ENCODE measurements at places on chromosomes 5 and 9. TPM values are rescaled to one million over a fixed set of nuclear protein-coding genes. Genes with fewer than 3 reads are reported as not detected.

DNA sequence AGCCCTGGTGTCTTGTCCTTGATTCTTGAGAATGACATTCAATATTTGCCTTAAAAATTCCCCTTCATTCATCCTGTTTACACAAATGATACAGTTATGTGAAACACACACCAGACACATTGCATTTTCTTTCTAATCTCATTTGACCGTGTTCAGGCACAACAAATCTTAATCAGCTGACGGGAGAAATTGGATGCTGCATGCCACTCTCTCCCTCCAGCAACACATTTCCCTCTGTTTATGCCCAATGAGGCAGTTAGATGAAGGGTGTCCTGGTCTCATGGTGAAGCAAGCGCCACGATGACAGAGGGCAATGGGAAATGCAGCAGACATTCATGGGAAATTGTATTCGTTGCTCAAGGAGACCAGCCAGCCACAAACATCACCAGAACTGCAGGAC is 3.2 kb upstream of the FGF1 start:
- peaks cover 5% of the 10 kb centered on the region for H3K4me1 ChIP-seq
- no peaks in the 10 kb centered on the region for H3K36me3 ChIP-seq
- no peaks in the 10 kb centered on the region for H3K27me3 ChIP-seq
- no peak overlapping the region for H3K27ac ChIP-seq
- no peak for DNase-seq
- no peak overlapping the region for H3K4me3 ChIP-seq

- DNase-seq = no peak
- H3K36me3 ChIP-seq = no peaks in the 10 kb centered on the region
- no peak overlapping the region for H3K4me3 ChIP-seq
- no peaks in the 10 kb centered on the region for H3K4me1 ChIP-seq
- H3K27ac ChIP-seq = no peak overlapping the region
Observed at GRCh38 chr5:44294516-44294915, 94.7 kb downstream of the FGF10 start.

Gene JAKMIP2
- 20.0 TPM for polyA plus RNA-seq

GRCh38 chr5:86709157-86709881 is 91.6 kb downstream of the COX7C start:
- DNase-seq = no peak
- peak overlapping the region; percentile 4 for H3K27ac ChIP-seq
- H3K4me3 ChIP-seq = no peak overlapping the region
- no peaks in the 10 kb centered on the region for H3K27me3 ChIP-seq

Gene BARHL1
- polyA plus RNA-seq = not detected

Gene ZNF462
- polyA plus RNA-seq = 11.4 TPM

GRCh38 chr9:86749161-86749893 is 198.0 kb downstream of the GAS1 start:
- H3K27ac ChIP-seq = no peak overlapping the region
- H3K27me3 ChIP-seq = no peaks in the 10 kb centered on the region
- no peaks in the 10 kb centered on the region for H3K4me1 ChIP-seq
- no peaks in the 10 kb centered on the region for H3K36me3 ChIP-seq
- H3K4me3 ChIP-seq = no peak overlapping the region

GRCh38 chr9:78207319-78207718 is 28.6 kb upstream of the CEP78 start:
- H3K27me3 ChIP-seq = no peaks in the 10 kb centered on the region
- DNase-seq = peak; percentile 14
- no peak overlapping the region for H3K4me3 ChIP-seq
- H3K4me1 ChIP-seq = no peaks in the 10 kb centered on the region
- H3K27ac ChIP-seq = no peak overlapping the region
- H3K36me3 ChIP-seq = no peaks in the 10 kb centered on the region

DNA sequence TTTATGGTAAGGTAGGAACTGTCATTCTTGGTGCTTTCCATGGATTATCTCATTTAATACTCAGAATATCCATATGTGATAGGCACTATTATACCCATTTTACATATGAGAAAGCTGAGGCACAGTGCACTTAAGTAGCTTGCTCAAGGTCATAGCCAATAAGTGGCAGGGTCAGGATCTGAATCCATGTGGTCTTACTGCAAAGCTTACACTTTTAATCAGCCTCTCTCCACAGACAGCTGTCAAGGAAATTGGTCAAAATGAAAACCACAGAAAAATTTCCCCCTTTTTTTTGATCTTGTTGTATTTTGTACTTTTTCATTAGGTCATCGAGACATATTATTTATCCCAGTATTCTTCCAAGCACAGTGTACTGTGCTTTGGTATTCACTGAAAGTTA is 78.5 kb downstream of the ERCC6L2 start:
- H3K36me3 ChIP-seq = peaks cover 20% of the 10 kb centered on the region
- no peaks in the 10 kb centered on the region for H3K27me3 ChIP-seq
- H3K27ac ChIP-seq = no peak overlapping the region

Gene HSD17B4
- 154 TPM for polyA plus RNA-seq

DNA sequence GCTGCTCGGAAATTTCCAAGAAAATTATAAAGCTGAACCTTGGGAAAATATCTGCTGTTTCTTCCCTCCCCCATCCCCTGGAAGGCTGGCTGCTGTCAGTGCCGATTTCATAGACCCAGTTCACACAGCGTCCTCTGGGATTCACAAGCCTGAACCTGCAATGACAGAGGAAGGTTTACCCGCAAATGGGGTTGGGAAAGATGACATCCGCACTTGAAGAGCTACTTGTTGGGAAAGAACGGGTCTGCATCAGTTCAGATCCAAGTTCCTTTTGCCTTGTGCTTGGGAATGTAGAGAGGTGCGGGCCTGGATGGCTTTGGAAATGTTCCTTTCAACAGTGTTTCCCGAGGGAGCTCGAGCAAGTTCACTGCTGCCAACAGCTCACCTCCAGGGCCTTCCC is 13.9 kb downstream of the PCDH12 start:
- no peaks in the 10 kb centered on the region for H3K4me1 ChIP-seq
- no peaks in the 10 kb centered on the region for H3K27me3 ChIP-seq
- no peak overlapping the region for H3K27ac ChIP-seq
- no peak overlapping the region for H3K4me3 ChIP-seq

Gene SGCD
- not detected for polyA plus RNA-seq

Gene SPATA31A5
- not detected for polyA plus RNA-seq

DNA sequence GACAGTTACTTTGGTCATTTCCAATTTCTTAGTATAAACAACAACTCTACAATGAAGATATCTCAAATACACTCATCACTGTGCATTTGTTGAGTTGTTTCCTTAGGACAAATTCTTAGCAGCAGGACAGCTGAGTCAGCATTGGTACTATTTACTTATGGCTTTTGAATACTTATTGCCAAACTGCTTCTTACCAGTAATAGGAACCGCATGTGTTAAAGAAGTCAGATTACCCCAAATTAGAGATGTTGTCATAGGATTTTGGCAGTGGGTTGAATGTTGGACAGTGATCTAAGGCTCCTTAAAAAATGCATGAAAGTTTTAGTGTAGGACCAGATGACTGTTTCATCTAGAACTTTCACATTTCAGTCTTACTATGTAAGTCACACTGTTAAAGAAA is 280.1 kb upstream of the DMRT1 start:
- no peak overlapping the region for H3K4me3 ChIP-seq
- H3K27ac ChIP-seq = peak overlapping the region; percentile 32
- DNase-seq = peak; percentile 79
- H3K27me3 ChIP-seq = no peaks in the 10 kb centered on the region
- H3K36me3 ChIP-seq = no peaks in the 10 kb centered on the region

Gene PLPP1
- polyA plus RNA-seq = 37.5 TPM

Gene GMCL2
- polyA plus RNA-seq = not detected

Gene HARS1
- 72.9 TPM for polyA plus RNA-seq

DNA sequence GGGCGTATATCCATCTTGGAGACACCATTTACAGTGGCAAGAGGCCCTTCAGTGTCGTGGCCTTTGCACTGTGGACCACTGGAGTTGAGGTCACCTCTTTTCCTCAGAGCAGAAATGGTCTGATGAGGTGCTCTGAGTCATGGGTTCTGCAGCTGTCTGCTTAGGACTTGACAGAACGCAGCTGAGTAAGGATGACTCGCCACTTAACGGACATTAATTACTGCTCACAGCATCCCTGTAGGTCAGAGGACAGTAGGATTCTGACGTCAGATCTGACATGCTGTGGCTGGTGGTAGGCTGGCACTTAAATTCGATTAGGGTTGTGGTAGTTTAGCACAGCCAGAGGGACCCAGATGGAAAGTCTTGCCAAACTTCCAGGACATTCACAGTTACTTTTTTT is 479.4 kb downstream of the DMAC1 start:
- no peak overlapping the region for H3K27ac ChIP-seq
- H3K4me1 ChIP-seq = peaks cover 19% of the 10 kb centered on the region
- no peaks in the 10 kb centered on the region for H3K27me3 ChIP-seq
- DNase-seq = no peak
- no peaks in the 10 kb centered on the region for H3K36me3 ChIP-seq

GRCh38 chr5:132007399-132008162 is 3.9 kb downstream of the ACSL6 start:
- peaks cover under 1% of the 10 kb centered on the region for H3K4me1 ChIP-seq
- peaks cover 46% of the 10 kb centered on the region for H3K27me3 ChIP-seq
- no peak overlapping the region for H3K27ac ChIP-seq
- H3K4me3 ChIP-seq = no peak overlapping the region
- H3K36me3 ChIP-seq = no peaks in the 10 kb centered on the region

DNA sequence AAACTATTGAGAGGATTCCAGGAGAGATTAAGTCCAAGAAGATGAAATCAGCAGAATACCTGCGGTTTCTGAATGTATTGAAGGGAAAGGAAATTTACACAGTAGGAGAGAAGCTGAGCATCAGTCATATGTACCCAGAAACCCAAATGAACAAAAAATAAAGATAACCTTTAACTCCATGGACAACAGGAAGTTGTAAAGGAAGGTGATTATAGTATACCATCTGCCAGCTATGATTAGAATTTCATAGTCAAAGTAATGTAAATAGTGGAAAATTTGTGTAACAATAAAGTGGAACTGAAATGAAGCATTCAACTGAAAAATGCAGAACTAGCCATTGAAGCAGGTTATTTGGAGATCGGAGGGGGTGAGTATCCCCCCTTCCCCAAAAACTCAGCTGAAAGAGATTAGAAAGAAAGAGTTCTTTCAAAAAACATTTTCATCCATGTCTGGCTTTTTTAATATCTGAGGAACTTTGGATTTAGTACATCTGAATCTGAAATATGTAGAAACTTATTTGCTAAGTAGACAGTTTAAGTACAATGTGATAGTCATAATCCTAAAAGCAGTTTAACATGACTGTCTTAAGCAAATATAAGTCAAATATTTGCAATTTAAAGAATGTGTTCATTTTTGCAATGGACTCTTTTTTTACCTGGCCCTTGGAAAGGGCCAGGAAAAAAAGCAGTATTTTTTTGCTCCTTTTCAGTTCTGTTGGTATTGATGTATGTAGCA is 58.4 kb downstream of the APC start:
- H3K27ac ChIP-seq = no peak overlapping the region
- no peak for DNase-seq
- peaks cover 25% of the 10 kb centered on the region for H3K36me3 ChIP-seq
- H3K27me3 ChIP-seq = no peaks in the 10 kb centered on the region
- no peak overlapping the region for H3K4me3 ChIP-seq

DNA sequence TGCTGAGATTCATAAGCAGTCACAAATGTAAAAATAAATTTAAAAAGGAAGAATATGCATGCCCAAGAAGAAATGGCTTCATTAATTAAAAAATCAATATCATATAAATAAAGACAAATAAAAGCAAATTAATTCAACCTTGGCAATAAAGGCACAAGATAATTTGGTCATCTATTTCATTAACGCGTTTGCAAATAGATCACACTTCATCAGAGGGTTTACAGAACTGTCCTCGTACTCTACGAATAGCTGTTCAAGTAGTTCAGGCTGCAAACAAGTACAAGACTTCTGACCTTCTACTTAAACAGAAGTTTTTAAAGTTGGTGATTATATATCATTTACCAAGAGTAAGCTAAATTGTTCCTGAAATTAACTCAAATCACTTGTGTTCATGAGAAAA is 775.3 kb upstream of the DMAC1 start:
- no peak overlapping the region for H3K27ac ChIP-seq
- H3K36me3 ChIP-seq = no peaks in the 10 kb centered on the region
- DNase-seq = no peak

Gene SAPCD2
- 28.3 TPM for polyA plus RNA-seq

Gene GAPT
- not detected for polyA plus RNA-seq

GRCh38 chr5:174397206-174397605 is 327.2 kb upstream of the MSX2 start:
- peaks cover 3% of the 10 kb centered on the region for H3K4me1 ChIP-seq
- H3K27ac ChIP-seq = no peak overlapping the region
- H3K36me3 ChIP-seq = no peaks in the 10 kb centered on the region
- no peaks in the 10 kb centered on the region for H3K27me3 ChIP-seq
- DNase-seq = no peak

- no peaks in the 10 kb centered on the region for H3K36me3 ChIP-seq
- no peak overlapping the region for H3K4me3 ChIP-seq
- no peak overlapping the region for H3K27ac ChIP-seq
- H3K27me3 ChIP-seq = no peaks in the 10 kb centered on the region
Observed at GRCh38 chr9:104374711-104375110, 129.4 kb upstream of the OR13F1 start.

DNA sequence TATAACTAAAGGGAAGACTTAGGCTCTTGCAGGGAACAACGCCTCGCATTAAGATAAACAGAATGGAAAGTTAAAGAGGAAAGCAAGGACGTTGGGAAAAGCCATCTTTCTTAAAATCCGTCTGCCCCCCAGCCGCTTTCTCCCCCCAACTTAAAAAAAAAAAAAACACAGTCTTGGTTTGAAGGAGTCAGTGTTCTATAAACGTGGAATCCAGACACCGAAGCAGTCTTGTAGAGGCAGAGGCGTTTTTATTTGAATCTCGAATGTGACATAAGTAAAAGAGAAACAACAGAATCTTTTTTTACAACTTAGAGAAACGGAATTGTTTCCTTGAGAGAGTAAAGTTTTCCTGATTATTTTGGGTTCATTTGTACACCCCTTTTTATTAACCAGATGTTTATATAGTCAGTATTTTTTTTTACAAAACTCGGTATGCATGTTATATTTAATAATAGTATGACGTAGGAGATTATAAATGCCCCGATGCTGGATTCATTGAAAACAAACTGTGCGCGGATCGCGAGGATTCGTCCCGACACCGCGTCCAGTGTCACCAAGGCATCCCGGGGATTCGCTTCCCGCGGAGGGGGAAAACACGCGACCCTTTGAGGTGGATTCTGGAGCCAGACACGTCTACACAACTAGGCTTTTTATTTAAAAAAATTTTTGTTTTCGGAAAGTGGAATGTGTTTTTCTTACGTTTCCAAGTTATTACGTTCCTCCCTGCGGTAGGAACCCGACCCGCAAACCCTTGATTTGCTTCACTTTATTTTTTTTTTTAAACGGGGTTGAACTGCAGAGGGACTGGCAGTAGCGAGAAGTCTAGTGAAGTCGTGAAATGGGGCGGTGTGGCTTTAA is 6.7 kb downstream of the PTCH1 start:
- no peak for DNase-seq
- no peaks in the 10 kb centered on the region for H3K36me3 ChIP-seq
- H3K4me1 ChIP-seq = peaks cover 18% of the 10 kb centered on the region
- H3K27ac ChIP-seq = peak overlapping the region; percentile 95

DNA sequence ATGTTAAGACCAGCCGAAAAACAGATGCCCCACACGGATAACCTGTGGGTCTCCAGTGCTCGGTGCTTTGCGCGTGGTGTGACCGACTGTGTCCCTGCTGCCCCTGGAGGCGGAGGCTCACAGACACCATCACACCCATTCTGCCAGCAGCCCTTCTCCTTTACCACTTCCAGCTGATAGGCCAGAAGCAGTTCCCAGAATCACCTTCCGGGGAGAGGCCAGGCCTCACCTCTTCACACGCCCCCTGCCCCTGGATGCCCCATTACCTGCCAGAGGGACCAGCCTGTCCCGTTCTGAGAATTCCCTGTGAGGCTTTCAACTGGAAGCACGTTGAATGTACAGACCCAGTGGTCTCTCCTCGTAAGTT is 21.6 kb upstream of the LRRC14B start:
- H3K4me1 ChIP-seq = no peaks in the 10 kb centered on the region
- no peak overlapping the region for H3K4me3 ChIP-seq
- no peaks in the 10 kb centered on the region for H3K36me3 ChIP-seq
- H3K27me3 ChIP-seq = no peaks in the 10 kb centered on the region
- no peak overlapping the region for H3K27ac ChIP-seq
- DNase-seq = no peak

Measured in cardiac muscle cell (in vitro differentiated cells and primary cell).